ENCODE measurements at places on chromosomes 5 and 9.

- no peak for DNase-seq
These were observed 159.5 kb upstream of the ERCC6L2 start for GRCh38 chr9:95715868-95716435.

DNA sequence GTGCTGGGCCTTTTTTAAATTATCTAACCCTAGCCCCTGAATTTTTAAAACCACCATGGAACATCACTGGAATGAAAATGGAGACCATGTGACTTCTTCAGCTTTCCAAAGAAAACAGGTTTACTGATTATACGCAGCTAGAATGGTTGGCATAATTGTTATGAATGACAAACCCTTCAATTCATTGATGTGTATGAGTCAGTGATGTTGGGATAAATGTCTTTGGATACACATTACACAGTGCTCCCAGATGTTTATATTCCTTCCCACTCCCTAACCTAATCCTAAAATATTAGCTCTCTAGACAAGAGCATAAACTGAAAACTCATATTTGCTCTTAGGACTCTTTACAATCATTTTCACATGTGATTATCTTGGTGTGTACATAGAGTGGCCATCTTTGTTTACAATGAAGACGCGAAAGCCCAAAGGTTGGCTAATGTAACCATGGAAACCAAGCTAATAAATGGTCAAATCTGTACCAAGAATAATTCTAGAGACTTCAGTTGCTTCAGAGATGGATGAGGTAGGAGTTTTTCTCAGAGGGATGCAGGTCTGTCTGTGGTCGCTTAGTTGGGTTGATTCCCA lies 131.2 kb upstream of the HMHB1 start:
- no peak for DNase-seq

DNA sequence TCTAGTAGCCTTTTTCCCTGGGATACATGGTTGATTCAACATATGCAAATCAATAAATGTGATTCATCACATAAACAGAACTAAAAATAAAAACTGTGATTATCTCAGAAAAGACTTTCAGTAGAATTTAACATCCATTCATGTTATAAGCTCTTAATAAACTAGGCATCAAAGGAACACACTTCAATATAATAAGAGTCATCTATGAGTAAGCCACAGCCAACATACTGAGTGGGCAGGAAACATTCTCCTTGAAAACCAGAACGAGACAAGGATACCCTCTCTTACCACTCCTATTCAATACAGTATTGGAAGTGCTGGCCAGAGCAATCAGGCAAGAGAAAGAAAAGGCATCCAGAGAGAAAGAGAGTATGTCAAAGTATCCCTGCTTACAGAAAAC lies 239.9 kb downstream of the ATPSCKMT start:
- no peak for DNase-seq

DNA sequence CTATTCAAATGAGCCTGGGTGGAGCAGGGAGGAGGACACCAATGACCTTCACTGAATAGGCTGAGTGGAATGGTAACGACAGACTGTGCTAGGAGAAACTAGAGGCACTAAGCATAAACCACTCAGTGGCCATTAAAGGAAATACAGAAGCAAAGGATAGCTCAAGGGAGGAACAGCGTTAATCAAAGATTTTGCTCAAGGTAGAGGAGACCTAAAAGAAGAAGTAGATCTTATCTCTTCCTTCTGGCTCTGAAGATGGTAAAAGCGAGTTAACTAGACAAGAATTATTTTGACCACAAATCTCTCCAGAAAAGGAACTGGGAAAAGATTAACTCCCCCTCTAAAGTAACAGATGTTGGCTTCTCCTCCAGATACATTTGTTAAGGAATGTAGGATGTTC lies 299.6 kb downstream of the EPB41L4A start:
- no peak for DNase-seq

DNA sequence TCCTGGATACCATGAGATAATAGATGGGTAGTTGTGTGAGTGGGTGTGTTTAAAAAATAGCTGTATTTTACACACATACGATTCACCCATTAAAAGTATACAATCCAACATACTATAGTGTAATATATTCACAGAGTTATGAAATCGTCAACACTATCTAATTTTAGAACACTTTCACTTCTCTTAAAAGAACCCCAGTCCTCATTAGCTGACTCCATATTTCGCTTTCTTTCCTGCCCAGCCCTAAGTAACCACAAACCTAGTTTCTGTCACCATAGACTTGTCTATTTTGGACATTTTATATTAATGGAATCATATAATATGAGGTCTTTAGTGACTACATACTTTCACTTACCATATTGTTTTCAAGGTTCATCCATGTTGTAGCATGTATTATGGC lies 63.8 kb upstream of the S1PR3 start:
- DNase-seq = no peak

DNA sequence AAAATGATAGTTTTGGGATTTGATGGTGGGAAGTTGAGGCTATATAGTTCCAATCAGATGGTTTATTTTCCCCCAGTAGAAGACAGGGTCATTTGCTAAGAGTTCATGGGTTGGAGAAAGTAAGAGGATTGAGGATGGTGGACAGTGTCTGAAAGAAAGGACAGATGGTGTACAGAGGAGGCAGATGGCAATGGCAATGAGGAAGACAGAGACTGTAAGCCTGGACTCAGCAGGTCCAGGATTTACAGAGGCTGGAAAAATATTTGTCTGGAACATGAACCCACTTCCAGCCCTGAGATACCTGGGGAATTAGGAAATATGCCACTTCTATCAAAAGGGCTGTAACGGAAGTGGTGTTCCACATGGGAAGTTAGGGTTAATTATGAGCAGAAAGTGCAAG lies 84.5 kb downstream of the PCSK1 start:
- no peak for DNase-seq

GRCh38 chr5:137128012-137128411 lies 371.1 kb downstream of the SPOCK1 start:
- no peak for DNase-seq

DNA sequence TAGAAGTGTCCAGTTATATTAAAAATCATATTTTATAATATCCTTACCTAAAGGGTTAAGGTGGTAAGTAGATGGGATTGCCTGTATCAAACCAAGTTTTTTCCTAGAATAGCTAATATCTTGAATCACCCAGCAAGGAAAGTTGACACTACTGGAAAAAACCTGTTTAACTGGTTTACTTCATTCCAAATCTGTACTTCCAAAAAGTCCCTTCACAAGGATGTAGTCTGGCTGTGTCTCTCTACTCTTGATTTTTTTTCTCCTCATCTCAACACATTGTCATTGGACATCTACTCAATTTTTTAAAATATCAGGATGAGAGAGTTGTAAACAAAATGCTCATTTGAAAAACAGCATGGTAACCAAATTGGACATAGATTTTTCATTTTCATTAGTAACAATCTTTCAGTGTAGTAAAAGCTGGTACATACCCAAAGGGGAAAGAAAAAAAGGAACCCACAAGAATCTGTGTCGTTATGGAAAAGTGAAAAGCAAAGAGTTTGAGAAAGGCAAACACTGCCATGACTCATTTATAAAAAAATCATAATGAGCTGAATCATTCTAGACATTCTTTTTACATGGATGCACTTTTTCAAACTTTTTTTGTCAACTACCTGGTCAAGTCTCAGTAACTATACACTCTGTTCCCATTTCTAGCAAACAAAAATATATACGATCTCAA lies 173.5 kb downstream of the GLIS3 start:
- DNase-seq = no peak

DNA sequence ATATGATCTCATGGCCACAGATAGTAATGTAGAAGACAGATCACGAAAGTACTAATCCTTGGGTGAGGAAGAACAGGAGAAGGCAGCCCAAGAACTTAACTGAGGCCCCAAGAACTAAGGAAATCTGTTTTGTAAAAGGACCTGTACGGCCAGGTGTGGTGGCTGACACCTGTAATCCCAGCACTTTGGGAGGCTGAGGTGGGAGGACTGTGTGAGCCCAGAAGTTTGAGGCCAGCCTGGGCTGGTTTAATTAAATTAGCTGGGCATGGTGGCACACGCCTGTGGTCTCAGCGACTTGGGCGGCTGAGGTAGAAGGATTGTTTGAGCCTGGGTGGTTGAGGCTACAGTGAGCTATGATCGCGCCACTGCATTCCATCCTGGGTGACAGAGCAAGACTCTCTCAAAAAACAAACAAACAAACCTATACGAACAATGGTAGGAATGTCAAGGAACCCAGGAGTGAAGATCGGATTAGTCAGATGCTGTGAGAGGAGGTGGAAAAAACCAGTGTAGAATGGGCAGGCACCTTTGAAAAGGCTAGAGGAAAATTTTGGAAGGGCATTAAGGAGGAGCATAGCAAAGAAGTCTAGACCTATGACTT lies 283.8 kb upstream of the DMRT1 start:
- DNase-seq = no peak

- DNase-seq = no peak
These were observed 10.6 kb downstream of the ERP44 start for GRCh38 chr9:100088202-100088601.

- DNase-seq = no peak
These were observed 50.0 kb upstream of the SH3GL2 start for GRCh38 chr9:17528859-17529258.

DNA sequence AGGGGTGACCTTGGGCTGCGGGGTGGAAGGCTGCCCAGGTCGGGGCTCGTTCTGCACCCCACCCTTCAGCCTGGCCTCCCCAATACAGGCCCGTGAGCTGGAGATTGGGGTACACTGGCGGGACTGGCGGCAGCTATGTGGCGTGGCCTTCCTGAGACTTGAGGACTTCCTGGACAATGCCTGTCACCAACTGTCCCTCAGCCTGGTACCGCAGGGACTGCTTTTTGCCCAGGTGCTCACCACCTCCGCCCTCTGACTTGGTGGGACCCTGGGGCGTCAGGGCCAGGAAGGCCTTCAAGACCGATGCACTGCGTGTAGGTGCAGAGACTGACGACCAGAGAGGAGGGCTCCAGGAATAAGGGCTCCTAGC lies 10.5 kb downstream of the ZDHHC12 start:
- DNase-seq = no peak

DNA sequence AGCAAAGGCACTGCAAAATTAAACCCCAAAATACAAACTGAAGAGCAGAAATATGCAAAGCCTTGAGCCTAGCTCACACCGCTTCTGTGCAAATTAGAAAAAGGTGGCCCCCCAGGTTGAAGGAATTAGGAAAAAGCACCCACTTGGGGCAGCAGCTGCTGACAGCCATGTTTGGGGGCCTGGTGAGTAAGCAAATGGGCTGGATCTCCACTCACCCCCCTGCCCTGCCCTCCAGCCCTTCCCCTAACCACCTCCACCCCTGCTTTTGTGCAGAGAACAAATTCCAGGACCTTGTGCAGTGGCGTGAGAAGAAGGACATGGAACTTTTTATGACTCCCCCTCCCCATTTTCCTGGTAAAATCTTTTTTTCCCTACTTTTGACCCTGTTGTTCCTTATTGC lies 92.0 kb upstream of the DNAH5 start:
- no peak for DNase-seq

DNA sequence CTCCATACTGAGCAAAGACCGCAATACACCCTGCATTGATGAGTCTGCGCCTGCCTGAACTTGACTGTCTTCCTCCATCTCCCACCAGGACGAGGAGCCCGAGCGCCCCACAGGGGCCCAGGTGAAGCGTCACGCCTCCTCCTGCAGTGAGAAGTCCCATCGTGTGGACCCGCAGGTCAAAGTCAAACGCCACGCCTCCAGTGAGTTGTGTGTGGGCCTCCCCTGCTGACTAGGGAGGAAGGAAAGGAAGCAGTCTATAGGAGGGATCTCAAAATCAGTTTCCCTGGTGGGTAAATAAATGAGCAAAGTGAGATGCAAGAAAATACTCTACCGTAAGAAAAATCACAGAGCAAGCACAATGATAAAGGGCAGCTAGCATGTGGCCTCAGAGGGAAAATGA lies 22.8 kb upstream of the GRPEL2 start:
- no peak for DNase-seq

DNA sequence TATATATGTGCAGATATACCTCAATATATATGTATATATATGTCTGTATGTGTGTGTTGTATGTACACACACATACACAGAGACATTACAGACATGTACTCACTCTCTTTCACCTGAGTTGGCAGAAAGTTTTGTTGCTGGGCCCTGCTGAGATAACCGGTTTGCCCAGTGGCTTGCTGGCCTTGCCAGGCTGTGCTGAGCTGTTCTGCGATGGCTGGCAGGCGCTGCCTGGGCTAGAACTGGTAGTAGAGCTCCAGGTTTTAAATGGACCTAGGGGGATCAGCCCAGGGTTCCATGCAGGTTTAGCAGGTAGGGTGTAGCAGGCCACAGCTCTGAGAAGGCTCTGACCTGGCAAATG lies 394.3 kb downstream of the GADD45G start:
- DNase-seq = no peak

DNA sequence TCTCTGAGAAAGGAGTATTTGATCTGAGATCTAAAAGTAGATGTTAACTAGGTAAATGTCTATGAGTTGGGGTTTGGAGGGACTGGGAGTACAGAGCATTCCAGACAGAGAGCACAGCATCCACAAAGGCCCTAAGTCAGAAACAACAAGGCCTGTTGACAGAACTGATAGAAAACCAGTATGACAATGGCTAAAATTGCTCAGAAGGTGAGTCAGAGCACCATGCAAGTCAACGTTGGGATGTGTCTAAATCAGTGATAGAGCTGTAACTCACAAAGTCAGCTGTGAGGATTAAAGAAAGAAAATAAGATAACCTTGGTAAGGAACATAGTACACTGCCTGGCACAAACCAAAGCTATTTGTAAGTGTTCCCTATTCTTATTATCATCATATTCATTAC lies 124.0 kb downstream of the CETN3 start:
- no peak for DNase-seq

DNA sequence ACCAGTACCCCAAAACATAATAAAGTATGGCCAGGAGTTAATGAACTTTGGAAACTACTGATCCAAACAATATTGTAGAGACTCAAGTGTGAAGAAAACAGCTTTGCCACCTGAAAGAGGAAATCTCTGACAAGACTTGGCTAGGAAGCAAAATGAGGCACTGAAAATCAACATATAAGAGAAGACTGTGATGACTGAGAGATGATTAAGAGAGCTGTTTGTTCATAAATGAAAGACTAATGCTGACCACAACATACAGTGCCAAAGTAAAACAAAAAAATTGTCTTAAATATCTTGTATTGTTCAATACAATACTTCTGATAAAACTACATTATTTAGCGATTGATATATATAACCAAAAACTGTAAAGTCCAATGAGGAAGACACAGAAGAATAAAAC lies 7.2 kb downstream of the RC3H2 start:
- no peak for DNase-seq

DNA sequence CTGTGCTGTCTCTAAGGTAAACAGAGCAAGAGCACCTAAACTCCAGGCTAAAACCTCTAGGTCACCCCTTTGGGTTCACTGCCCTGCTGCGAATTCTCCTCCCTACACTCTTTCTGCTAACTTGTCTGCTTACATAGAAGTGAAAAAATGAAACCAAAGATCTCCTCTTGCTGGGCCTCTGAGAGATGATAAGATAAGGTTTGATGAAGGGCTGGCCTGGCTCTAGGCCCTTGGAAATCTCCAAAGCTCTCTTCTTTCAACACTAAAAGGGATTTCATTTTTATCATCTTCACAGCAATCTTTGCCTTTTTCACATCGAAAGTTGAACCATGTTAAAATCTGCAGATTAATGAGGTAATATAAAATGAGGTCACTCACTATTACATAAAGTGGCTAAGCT lies 450.8 kb upstream of the TLE4 start:
- no peak for DNase-seq

GRCh38 chr5:115460472-115460871 lies 84.1 kb downstream of the FEM1C start:
- no peak for DNase-seq

- no peak for DNase-seq
These were observed 2.5 kb downstream of the LAMC3 start for GRCh38 chr9:131011274-131012022.

GRCh38 chr5:15440434-15440833 lies 59.5 kb upstream of the FBXL7 start:
- DNase-seq = no peak

Data from SHP77 (cell line).